ENCODE measurements at places on chromosomes 3 and 15.

- no peak for DNase-seq
These were observed 204.9 kb upstream of the CGNL1 start for GRCh38 chr15:57171426-57171825.

- no peak for DNase-seq
These were observed 288.9 kb downstream of the EFHB start for GRCh38 chr3:19645093-19645492.

DNA sequence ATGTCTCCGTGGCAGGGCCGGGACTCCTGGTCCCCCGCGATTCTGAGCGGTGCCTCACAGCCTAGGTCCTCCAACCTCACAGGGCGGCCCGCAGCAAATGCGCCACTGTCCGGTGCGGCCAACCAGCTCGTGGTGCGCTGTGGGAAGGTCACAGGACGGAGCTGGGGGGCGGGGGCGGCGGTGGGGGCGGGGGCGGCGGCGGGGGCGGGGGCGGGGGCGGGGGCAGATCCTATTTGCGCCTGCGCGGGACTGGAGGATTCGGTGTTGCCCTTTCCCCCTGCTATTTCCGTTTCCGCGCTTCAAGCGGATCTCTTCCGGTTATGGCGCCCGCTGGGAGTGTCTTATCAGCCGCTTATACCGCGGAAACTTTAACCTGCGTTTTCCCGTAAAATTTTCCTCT, 106.7 kb upstream of the SNRPN start:
- DNase-seq, result no peak

DNA sequence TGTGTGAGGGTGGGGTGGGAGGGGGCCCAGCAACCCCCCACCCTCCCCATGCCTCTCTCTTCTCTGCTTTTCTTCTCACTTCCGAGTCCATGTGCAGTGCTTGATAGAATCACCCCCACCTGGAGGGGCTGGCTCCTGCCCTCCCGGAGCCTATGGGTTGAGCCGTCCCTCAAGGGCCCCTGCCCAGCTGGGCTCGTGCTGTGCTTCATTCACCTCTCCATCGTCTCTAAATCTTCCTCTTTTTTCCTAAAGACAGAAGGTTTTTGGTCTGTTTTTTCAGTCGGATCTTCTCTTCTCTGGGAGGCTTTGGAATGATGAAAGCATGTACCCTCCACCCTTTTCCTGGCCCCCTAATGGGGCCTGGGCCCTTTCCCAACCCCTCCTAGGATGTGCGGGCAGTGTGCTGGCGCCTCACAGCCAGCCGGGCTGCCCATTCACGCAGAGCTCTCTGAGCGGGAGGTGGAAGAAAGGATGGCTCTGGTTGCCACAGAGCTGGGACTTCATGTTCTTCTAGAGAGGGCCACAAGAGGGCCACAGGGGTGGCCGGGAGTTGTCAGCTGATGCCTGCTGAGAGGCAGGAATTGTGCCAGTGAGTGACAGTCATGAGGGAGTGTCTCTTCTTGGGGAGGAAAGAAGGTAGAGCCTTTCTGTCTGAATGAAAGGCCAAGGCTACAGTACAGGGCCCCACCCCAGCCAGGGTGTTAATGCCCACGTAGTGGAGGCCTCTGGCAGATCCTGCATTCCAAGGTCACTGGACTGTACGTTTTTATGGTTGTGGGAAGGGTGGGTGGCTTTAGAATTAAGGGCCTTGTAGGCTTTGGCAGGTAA, 8.1 kb downstream of the FAM131A start:
- no peak for DNase-seq

- no peak for DNase-seq
These were observed 65.1 kb downstream of the MRPL46 start for GRCh38 chr15:88401996-88402656.

DNA sequence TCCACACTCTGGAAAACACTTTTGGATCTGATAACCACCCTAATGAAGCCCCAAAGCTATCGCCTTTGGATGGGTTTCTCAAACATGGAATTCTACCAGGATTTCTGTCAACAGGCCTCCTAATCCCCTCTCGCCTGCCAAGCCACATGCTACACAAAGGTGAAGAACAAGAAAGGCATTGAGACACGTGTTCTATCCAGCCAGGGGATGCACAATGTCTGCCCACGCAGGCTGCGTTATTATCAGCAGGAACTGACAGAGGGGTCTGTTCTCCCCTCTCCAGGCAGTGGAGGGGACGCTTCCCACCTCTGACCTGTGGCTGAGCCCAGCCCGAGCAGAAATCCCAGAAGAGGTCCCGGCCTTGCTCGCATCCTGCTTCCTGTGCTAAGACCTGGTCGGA, 45.4 kb upstream of the THBS1 start:
- DNase-seq, result no peak

GRCh38 chr3:31968927-31969418, 12.1 kb downstream of the OSBPL10 start:
- peak; percentile 97 for DNase-seq
